ENCODE measurements at places on chromosomes 4 and X.

GRCh38 chr4:41934514-41934900, 722 bp upstream of the TMEM33 start:
- DNase-seq: no peak

DNA sequence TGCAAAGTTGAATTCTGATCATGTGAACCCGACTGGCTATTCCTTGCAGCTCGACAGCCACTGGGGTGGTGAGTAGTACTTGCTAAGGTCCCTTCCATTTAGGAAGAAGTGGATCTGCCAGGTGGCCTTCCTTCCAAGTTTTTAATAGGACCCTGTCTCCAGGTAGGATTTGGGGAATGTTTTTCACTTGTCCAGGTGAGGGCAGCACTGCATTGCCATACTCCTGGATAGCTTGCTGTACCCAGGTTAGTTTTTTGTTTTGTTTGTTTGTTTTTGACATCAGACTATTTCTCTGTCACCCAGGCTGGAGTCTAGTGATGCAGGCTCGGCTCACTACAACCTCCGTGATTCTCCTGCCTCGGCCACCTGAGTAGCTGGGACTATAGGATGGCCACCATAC, 29.8 kb downstream of the SAGE1 start:
- DNase-seq: no peak

DNA sequence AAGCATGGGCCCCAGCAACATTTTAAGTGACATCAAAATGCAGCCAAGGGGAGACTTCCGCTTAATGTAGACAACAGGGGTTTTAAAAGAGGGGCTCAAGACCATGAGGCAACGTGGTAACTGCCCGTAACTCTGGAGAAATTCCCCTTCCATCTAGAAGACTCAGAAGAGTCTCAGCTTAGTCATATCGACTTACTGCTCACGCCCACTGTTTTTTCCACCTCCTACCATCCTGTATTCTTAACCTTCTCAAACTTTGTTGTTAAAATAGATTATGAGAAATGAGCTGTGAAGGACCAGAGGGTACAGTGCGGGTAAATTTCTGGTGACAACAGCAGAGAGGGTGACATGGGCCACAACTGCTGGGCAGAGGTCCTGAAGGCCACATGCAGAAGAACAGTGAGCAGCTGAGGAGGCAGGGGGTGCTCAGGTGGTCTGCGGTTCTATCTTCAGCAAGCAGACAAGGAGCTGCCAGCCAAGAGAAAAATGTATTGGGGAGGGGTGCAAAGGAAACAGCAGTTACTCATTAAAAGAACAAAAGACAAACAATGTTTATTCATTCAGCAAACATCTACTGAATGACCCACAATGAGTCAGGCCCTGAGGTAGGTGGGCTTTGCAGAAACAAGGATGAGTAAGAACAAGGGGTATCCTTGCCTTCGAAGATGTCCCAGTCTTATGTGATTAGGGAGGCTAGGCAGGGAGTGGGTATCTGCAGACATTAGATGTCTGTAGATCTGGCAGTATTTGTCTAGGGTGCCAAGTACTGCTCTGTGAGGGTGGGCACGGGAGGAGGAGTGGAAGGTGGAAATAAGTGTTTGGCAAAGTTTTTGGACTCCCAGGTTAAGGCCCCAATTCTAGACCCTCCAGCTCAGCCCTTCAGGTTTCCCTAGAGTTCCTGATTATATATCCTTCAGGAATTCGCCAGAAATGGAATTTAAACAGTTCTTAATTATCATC, 175.3 kb downstream of the TSPAN5 start:
- no peak for DNase-seq

- no peak for DNase-seq
Measured at GRCh38 chr4:80587871-80588385, 252.4 kb downstream of the CFAP299 start.
